ENCODE measurements at places on chromosomes 12 and 14.

GRCh38 chr14:73973497-73973896, 23.4 kb downstream of the COQ6 start:
- no peak for DNase-seq

- no peak for DNase-seq
Observed at GRCh38 chr14:101022121-101022520, 118.6 kb upstream of the RTL1 start.

DNA sequence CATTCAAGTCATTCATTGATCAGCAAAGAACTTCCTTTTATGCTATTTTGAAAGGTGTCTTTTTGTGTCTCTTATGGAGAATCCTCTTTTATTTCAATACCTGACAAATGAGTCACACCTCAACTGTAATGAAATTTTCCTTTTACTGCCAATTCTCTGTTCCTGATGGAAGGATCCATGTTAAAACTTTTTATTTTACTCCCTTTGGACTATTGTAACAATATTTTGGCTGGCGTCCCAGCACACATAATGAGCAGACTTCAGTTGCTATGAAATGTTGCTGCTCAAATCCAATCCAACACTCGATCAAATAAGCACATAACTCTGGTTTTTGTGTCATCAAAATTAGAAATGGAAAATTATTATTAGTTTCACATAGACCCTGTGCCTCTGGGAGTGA, 21.9 kb upstream of the SLC15A5 start:
- no peak for DNase-seq

DNA sequence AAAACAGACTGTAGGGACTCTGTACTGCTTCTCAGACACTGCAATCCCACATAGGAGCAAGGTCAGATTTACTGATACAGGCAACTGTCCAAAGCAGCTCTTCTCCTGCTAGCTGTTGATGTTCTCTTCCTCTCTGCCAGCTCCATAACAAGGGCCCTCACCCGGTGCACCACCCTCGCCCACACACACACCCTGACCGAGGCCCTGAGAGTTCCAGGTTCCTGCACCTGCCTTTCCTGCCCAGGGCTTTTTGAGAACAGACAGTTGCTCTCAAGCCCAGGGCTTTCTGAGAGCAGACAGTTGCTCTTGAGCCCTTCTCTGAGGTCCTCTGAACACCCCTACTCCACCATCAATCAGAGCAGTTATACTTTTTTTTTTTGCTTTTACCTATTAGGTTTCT, 233.8 kb upstream of the GARIN6 start:
- DNase-seq: no peak

- peak; percentile 58 for DNase-seq
Observed at GRCh38 chr12:53190108-53190729, 9.5 kb upstream of the CSAD start.

DNA sequence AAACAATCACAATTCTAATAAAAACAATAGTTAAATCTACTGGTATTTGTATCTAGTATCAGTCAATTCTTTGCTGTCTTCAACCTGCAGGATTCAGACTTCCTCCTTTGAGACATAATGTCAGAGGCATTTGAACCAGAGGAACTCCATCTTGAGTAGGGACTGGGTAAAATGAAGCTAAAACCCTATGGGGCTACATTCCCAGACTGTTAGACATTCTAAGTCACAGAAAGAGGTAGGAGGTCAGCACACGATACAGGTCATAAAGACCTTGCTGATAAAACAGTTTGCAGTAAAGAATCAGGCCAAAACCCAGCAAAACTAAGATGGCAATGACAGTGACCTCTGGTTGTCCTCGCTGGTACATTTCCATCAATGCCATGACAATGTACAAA, 48.2 kb upstream of the MAP3K9 start:
- DNase-seq: no peak

DNA sequence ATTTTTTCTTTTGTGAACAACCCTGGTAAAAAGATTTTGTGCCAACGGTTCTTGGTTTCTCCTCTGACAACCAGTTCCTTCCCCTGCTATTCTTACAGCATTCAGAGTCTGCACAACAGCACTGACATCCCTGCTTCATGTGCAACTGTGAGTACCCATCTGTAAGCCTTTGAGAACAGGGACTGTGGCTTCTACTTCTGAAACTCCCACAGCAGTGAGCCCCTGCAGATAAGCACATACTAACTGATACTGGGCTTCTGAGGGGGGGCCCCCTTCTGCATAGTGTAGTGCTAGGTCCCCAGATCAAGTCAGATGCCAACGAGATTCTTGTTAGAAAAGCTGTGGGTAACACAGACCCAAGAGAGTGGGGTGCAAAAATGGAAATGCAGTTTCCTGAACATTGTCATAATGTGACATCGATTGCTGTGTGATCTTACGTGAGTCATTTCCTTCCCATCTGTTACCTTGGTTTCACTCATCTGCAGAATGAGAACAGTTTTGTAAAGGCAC, 11.1 kb upstream of the NINJ2 start:
- DNase-seq: peak; percentile 72

DNA sequence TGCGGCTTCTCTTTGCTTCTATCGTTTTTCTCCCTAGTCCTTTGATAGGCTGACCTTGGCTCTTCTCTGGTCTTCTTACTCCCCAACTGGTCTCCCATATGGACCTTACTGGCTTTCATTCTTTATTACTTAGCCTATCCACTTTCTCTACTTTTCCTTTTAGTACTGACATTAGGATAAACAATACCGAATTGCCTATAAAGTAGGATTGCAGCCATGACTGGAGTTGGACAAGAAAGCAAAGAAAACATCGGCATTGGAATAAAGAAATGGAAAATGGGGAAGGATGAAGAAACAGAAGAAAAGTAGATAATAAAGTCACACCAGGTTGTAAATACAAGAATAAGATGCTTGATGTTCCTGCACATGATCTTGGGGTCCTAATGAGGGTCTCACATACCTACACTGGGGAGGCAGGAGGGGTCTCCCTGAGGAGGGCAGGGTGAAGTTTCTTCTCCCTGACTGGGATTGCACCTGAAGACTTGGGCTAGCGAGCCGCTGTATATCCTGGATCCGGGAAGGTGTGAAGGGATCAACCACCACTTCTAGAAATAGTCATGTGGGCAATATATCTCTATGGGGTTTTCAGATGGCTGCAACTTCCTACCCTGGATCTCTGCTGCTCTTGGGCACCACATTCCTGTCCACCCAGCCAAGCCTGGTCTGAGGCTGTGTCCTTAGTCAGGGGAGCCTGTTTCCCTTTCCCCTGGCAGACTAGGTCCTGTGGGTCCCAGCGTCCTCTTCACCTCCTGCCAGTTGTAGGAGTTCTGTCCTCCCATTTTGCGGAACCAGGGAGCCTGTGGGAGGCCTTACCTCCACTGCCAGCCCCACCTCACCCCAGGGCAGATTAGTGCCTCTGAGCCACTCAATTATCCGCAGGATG, 13.1 kb downstream of the NKX2-1 start:
- DNase-seq: no peak

DNA sequence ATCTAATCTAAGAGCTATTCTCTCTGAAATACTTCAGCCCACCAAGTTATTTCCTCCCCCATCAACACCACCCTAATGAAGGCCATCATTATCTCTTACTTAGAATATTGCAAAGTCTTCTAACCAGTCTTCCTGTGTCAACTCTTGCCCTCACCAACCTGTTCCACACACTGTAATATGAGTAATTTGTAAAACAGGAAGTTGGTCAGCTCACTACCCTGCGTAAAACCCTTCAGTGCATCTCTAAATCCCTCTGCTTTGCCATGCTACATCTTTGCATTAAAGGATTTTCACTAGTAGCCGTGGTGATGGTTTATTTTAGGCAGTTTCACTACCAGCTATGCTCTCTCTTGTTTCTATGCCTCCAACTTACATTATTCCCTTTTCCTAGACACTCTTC, 70.0 kb downstream of the KIF21A start:
- DNase-seq: no peak

DNA sequence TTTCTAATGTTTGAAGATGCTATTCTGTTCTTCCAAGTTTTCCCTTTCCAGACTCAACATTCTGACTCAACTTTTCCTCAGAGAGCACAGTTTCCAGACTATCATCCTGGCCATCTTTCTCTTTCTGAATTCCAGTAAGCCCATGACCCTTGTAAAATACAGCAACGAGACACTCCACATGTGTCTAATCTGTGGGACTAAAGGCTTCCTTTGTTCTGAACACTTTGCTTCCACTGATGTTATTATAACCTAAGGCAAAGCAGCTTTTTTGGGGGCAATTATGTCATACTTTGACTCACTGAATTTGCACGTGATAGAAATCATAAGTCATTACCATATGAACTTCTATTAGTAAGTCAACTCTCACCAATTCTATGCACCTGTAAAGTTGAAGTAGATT, 6.3 kb upstream of the ART4 start:
- DNase-seq: no peak

Data from stimulated activated CD4-positive, alpha-beta T cell treated with anti-CD3 and anti-CD28 coated beads, Interleukin-4, amount 100 ng/mL, for 1 hour (primary cell).